ENCODE measurements at places on chromosomes 11 and 22.

- DNase-seq, result no peak
Observed at GRCh38 chr11:32154275-32154674, 63.4 kb downstream of the RCN1 start.

- DNase-seq, result no peak
Observed at GRCh38 chr11:71252770-71253730, 673 bp upstream of the SHANK2 start.

GRCh38 chr11:110286298-110287040 lies 9.9 kb downstream of the RDX start:
- no peak for DNase-seq

DNA sequence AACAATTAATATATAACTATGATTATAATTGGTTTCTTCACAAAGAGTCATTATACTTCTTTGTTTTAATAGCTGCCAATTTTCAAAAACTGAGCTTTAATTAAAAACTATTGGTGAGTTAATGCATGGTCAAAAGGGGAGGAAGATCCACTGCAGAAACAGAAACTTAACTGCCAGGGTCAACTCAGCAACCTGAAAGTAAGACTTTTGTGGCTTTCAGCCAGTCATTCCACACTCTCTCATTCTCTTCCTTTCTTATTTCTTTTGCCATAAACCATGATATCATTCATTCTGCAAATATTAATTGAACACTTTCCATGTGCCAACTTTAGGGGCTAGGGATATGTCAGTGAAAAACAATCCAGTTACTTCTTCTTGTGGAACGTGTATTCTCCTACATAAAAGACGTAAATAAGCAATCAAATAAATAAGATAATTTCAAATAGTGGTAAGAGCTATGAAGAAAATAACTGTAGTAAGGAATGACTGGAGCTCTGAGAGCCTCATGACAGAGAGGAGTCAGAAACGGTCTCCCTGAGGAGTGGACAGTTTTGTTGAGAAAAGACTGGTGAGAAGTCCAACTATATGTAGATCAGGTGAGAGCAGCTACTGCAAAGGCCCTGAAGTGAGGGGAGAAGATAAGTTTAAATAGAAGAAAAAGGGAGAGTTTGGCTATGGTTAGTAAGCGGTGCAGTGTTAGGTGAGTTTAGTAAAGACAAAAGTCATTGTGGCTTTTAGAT lies 130.5 kb downstream of the GRIA4 start:
- no peak for DNase-seq

DNA sequence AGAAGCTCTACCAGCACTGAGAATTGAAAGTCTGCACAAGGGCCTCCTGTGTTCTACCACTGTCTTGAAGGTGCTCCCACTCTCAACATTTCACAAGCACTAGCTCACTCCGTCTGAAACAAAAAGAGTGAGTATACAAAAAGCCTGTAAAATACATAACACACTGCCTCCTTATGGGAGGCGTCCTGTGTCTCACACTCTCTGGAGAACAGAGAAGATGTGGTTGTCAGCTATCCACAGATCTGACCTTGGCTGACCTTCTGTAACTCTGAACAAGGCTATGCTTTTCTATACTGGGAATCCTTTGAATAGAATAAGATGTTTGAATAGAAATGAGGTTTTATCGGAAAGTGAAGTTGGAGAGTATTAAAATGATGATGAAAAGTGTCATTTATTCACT lies 171.3 kb upstream of the TMEM45B start:
- no peak for DNase-seq

GRCh38 chr11:64915376-64915887 lies 1.6 kb downstream of the ATG2A start:
- DNase-seq, result no peak

DNA sequence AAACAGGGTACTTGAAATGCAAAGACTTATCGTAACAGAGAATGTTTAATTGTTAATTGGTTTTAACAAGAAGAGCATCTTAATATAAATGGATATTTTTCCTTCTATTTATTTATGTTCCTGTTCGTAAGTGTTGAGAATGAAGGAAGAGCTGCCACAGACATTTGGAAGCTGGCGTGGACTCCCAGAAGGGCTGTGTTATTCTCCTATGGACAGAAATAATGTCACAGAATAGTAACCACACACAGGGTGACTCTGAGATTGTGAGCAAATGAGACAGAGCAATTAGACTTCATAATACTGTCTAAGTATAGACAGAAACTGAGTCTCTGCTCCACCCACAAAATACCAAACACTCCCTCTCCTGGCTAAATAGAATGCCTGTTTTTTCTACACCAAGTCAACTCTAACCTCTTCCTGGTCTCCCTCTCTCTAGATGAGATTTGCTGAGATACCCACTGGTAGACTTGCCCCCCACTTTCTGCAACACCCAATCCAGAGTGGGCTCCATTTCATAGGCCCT lies 6.1 kb downstream of the APOL3 start:
- no peak for DNase-seq

DNA sequence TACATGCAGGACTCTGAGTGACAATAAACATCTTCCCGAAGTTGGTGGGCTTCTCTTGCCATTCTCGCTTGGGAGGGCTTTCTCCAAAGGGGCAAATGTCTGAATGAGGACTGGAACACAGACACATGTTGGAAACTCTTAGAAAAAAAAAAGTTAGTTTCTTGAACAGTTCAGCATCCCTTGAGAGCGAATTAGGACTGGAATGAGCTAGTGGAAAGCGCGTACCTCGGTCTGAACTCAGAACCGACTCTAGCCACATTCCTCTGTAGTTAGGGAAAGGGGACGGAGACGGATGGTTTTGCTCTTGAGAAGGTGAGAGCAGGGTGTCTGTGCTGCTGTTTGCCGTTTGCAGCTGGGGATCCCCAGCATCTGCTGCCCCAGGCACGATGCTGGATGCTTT lies 517.3 kb downstream of the TBC1D22A start:
- DNase-seq, result no peak

DNA sequence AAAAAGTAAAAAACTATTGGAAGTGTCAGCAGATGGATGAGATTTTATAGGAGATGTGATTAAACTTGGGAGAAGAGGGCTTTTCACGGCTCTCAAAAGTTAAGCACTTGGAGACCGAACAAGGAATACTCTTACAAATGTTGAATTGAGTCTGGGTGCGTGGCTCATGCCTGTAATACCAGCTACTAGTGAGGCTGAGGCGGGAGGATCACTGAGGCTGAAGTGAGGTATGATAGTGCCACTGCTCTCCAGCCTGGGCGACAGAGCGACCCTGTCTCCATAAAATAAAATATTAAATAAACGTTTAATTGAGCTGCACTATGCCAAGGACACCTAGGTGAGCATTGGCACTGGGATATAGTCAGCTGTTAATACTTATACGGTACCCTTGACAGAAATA lies 1.9 kb downstream of the CEP57 start:
- no peak for DNase-seq

DNA sequence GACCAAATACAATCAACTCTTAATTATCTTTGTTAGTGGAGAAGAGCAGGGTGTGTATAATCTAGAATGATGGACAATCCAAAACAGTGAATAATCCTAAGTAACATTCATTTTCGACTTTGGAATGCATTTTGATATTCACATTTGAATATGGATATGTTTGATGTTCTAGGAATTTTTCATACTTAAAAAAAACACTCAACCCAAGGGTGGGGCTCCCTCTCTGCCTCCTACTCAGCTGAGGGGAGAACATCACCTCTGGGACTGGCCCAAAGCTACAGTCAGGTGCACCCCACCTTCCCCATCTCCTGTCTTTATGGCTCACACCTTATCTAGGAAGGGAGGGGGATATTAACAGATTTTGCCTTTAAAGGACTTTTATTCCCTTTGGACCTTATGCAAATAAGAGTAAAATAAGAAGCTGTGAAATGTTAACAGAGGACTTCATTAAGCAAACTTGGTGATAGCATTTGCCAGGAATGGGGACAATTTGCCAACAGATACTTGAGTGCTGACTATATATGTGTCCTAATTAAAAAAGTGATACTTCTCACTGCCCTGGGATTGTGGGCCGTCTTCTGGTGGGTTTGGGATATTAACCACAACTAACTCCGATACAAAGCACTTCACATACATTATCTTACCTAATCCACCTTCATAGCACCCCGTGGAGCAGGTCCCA lies 187.0 kb downstream of the ST3GAL4 start:
- no peak for DNase-seq

GRCh38 chr22:49253656-49254055 lies 574.0 kb downstream of the BRD1 start:
- no peak for DNase-seq

GRCh38 chr22:39712081-39712480 lies 141.5 kb downstream of the CACNA1I start:
- DNase-seq, result no peak

- DNase-seq, result no peak
Observed at GRCh38 chr11:22670830-22671229, 4.4 kb downstream of the GAS2 start.

DNA sequence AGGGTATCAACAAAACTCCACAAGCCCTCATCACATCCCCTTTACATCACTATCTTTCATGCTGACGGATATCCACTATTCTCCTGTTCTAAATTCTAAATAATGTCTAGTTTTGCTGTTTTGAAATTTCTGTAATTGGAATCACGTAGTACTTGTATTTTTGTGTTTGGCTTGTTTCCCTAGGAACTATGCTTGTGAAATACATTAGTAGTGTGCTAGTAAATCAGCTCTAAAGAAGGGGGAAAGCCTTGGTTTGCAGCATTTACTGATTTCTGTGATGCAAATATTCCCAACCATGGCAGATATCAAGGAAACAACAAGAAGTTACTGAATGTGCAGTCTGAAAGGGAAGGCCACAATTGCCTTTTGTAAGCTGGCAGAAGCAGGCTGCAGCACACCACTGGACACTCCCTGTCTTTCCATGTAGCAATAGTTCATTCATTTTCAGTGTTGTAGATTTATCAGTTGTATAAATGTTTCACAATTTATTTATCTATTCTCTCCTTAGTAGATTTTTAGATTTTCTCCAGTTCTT lies 4.7 kb upstream of the FOLH1 start:
- DNase-seq, result no peak

DNA sequence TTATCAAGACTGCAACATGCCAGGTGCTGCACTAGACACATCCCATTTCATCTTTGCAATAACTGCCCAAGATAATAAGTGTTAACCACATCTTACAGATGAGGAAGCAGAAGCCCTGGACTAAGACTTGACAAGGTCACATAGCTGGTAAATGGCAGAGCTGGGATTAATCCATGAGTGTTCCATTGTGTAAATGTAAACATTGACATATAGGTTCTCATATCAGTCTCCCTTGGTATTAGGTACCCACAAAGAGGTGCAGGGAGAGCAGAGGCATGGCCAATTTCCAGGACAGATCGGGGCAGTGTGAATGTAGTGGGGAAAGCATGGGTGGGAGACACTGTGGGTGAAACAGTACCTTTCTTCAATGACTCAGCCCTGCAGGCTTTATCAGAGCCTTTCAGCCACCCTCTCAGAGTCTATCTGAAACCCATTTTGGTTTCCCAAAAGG lies 17.9 kb downstream of the MICAL2 start:
- no peak for DNase-seq

DNA sequence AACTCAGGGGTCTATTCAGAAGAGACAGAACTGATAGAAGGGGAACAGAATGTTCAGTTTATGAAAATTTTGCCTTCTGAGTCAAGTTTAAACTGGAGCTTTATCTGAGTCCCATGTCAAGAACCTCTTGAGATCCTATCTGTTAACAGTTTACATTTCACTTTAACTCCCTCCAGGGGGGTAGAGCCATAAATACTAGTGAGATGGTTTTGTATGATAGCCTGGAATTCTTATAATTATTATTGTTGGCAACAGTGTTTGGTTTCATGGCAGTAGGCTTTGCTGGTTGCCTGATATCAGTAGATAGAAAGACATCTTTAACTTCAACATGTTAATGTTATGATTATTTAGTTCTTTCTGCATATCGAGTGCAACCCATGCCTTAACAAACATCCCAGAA lies 498.5 kb downstream of the INSC start:
- DNase-seq, result no peak

- no peak for DNase-seq
Observed at GRCh38 chr11:117910525-117910924, 18.7 kb downstream of the TMPRSS13 start.

DNA sequence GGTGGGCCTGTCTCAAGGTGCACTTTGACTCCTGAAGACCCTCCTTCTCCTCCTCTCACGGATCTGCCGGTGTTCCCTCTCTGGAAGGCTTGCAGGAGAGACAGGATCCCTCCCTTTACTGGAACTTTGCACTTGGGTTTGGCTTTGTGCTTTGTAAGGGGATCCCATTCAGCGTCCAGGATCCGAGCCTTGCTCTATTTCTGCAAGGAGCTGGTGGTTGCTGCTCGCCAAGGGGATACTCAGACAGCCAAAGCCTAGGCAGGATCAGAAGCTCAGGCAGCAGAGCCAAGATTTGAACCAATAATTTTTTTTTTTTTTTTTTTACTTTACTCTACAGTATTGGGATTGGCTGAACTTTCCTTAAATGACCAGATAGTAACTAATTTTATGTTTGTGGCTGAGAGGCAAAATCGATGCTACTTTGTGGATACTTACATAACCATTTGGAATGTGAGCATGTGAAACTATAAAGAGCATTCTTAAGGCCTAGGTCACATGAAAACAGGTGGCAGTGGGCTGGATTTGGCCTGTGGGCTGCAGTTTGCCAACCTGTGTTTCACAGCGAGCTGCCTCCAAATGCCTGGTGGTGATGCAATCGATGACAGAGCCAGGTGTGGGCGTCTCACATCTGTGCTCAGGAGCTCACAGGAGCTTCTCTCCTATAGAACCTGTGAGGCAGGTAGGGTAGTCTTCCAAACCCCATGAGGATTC lies 25.2 kb downstream of the BCR start:
- no peak for DNase-seq

DNA sequence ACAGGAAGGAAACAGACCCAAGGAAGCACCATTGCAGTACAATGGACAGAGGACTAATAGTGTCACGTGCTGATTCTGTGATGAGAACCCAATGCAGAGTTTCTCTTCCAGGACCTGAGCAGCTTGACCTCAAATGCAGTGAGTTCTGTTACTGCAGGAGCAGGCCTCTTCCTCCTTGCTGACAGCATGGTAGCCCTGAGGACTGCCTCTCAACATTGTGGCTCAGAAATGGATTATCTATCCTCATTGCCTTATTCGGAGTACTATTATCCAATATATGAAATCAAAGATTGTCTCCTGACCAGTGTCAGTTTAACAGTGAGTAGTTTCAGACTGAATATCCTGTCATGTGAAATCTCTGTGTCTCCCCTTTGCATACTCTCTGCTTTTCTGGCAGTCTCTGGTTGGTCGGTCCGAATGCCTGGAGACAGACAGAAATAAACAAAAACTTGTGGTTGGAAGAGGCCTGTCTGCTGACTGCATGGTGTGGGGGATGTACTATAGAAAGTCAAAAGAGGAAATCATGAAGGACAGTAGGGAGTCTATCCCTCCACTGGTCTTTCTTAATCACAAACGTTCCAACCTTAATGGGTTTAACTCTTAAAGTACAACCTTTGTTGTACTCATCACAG lies 6.9 kb upstream of the MS4A14 start:
- no peak for DNase-seq

GRCh38 chr11:15929371-15929901 lies 426.9 kb downstream of the SOX6 start:
- DNase-seq, result no peak

DNA sequence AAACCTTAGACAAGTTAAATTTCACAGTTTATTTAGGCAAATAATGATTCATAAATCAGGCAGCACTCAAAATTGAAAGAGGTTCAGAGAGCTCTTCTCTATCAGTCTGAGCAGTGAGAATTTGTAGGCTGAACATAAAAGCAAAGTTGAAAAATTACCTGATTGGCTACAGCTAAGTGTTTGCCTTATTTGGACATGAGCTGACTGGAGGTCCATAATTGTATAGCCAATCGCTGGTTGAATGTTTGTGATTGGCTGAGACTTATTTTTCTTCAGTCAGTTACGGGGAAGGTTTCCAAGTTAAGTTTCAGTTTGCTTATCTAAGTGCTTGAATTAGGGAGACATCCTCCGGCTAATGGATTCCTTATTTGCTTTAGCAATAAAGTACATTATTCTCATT lies 527.5 kb downstream of the CNTN5 start:
- no peak for DNase-seq

All from retinal pigment epithelial cell (primary cell).